ENCODE measurements at places on chromosomes 3 and 15.

- no peak for DNase-seq
Measured at GRCh38 chr3:190432216-190432615, 17.5 kb downstream of the TMEM207 start.

- DNase-seq = no peak
Measured at GRCh38 chr3:37920156-37920699, 58.5 kb downstream of the CTDSPL start.

DNA sequence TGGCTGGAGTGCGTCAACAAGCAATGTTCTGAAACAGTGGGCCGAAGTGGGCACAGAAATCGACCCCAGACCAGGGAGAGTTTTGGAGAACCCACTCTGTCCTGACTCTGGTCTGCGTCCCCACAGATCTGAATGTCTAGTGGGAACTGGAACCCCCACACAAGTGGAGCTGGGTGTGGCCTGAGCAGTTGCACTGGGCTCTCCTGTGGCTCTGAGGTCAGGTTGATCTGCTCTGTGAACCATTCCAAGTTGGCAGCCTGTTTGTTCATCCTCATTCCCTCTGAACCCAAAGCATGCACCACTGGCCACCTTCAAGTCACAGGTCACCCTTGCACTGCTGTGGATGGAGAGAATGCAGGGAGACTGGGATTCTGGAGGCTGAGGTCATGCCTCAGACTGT lies 60.5 kb downstream of the STARD5 start:
- DNase-seq = no peak

DNA sequence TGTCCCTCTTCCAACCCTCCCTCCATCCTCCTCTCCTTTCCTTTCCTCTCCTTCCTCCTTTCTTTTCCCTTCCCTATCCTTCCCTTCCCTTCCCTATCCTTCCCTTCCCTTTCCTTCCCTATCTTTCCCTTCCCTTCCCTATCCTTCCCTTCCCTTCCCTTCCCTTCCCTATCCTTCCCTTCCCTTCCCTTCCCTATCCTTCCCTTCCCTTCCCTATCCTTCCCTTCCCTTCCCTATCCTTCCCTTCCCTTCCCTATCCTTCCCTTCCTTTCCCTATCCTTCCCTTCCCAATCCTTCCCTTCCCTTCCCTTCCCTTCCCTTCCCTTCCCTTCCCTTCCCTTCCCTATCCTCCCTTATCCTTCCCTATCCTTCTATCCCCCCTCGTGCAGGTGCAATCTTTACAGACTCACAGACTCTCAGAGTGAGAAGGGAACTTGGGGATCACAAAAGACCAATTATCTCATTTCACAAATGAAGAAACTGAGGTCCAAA lies 31.5 kb downstream of the RASGRF1 start:
- no peak for DNase-seq

- DNase-seq = no peak
Measured at GRCh38 chr3:100954990-100955389, 38.2 kb downstream of the ABI3BP start.

GRCh38 chr3:196661400-196661799 lies 21.9 kb downstream of the NRROS start:
- DNase-seq = no peak

GRCh38 chr15:87716422-87716821 lies 540.1 kb downstream of the NTRK3 start:
- DNase-seq = no peak

GRCh38 chr3:196985954-196986885 lies 17.6 kb upstream of the PIGZ start:
- DNase-seq = no peak
